ENCODE measurements at places on chromosomes 7 and 10.

DNA sequence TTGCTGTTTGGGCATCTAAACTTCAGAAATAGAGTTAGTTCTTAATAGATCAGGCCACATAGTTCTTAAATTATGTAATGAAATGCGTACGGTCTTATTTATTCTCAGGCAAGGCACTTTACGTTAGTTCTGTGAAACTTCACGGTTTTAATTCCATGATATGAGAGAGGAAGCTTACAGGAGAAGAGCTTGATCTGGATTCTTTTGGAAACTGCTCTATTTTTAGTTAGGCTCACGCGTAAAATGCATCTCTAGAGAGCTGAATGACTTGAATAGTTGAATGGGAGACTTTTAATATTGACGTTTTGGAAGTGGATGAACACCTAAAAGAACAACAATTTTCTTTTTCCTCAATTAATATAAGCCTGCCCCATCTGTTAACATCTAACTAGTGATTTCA is 71.1 kb downstream of the PRKG1 start:
- DNase-seq: no peak

GRCh38 chr10:62610649-62611229 is 193.8 kb upstream of the ADO start:
- no peak for DNase-seq

DNA sequence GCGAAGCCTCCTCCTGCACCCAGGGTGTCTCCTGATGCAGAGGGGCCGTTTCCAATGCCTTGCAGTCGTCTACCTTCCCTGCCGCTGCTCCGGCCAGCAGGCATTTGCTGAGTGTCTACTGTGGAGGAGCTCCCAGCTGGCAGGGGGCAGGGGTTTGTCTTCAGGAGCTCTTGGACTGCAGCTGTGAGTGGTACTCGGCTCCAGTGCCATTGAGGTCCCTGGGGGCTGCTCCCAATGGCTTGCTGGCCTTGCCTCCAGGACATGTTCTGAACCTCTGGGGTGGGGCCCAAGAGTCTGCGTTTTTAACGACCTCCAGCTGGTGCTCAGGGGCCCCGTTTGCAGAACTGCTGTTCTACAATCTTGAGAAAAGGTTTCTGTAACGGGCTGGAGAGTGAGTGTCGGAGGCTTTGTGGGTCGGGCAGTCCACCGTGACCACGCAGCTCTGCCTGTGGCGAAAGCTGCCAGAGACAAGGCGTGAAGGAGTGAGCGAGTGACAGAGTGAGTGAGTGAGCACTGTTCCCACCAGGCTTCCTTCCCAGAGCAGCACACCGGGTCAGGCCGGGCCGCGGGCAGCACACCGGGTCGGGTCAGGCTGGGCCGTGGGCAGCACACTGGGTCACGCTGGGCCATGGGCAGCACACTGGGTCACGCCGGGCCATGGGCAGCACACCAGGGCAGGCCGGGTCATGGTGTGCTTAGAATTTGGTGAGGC is 520.2 kb downstream of the PTPRN2 start:
- no peak for DNase-seq

DNA sequence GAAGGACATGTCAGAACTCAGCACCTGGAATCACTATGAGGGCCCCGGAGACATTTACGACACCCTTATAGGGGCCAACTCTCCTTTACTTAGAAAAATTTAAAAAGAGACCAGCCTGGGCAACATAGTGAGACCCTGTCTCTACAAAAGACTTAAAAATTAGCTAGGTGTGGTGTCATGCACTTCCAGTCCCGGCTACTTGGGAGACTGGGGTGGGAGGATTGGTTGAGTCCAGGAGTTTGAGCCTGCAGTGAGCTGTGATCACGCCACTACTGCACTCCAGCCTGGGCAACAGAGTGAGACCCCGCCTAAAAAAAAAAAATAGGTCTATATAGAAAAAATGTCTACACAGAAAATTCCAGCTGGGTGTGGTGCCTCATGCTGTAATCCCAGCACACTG is 7.5 kb upstream of the CYTH3 start:
- DNase-seq: no peak

DNA sequence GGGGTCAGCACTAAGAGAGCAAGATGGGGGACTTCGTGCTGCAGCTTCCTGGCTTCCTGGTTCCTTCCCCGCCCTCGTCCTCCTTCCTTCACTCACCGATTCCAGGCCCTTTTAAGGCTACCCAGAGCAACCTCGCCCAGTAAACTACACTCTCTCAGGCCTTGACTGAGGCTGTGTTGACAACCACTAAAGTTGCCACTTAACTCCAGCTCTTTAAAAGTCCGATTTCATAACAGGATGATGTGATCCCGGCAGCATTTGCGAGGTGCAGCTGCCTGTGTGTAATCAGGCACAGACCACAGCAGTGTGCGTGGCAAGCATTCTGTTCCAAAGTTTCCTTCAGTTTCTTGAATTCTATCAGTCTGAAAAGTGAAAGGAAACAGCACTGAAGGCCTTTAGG is 110.6 kb downstream of the RAB11FIP2 start:
- peak; percentile 82 for DNase-seq

GRCh38 chr7:121262221-121262620 is 66.6 kb upstream of the WNT16 start:
- no peak for DNase-seq

- DNase-seq: no peak
These were observed 95.0 kb upstream of the TAS2R16 start for GRCh38 chr7:123090456-123090855.

GRCh38 chr7:151060416-151061212 is 1.2 kb downstream of the SLC4A2 start:
- peak; percentile 64 for DNase-seq

DNA sequence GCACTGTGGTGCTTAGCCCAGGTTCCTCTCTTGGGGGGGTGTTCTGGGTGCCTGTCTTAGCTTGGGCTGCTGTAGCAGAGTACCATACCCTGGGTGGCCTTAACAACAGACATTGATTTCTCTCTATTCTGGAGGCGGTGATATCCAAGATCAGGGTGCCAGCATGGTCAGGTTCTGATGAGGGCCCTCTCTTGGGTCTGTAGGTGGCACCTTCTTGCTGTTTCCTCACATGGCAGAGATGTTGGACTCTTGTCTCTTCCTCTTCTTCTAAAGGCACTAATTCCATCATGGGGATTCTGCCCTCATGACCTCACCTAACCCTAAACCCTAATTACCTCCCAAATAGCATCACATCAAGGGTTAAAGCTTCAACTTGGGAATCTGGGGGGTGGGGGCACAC is 19.9 kb upstream of the CRHR2 start:
- DNase-seq: peak; percentile 7

DNA sequence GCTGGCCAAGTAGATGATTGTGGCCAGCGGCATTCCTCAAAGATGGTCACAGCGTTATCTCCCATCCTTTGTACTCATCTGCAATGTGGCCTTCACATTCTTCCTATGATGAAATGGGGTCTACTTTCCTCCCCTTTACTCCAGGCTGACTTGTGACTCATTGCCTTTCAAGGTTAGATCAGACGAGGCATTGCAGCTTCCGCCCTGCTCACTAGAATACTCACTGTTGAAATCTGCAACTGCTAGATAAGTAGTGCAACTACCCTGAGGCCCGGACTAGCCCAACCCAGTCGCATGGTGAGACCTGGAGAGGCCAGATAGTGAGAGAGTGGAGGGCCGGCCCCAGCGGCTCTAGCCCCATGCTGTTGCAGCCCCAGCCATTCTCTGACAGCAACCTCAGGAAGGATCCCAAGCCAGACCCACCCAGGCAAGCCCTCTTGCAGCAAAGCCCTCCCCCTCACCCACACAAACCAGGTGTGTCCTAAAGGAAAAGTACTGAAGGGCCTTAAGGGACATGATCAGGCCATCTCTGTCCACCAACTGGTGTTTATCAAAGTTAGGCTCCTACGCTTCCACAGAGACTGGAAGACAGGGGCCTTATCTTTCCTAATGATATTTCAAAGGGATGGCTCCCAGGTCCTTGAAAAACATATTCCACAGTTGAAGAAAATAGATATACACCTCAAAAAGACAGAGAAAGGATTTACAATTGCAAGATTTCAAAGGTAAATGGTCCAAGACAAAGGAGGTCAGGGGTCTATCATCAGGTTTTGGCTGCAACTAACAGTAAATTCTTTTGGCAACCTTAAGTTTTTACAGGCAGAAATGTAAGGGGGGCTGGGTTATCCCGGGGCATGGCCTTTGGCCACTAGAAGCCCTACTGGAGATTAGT is 107.2 kb upstream of the TRIM24 start:
- no peak for DNase-seq

DNA sequence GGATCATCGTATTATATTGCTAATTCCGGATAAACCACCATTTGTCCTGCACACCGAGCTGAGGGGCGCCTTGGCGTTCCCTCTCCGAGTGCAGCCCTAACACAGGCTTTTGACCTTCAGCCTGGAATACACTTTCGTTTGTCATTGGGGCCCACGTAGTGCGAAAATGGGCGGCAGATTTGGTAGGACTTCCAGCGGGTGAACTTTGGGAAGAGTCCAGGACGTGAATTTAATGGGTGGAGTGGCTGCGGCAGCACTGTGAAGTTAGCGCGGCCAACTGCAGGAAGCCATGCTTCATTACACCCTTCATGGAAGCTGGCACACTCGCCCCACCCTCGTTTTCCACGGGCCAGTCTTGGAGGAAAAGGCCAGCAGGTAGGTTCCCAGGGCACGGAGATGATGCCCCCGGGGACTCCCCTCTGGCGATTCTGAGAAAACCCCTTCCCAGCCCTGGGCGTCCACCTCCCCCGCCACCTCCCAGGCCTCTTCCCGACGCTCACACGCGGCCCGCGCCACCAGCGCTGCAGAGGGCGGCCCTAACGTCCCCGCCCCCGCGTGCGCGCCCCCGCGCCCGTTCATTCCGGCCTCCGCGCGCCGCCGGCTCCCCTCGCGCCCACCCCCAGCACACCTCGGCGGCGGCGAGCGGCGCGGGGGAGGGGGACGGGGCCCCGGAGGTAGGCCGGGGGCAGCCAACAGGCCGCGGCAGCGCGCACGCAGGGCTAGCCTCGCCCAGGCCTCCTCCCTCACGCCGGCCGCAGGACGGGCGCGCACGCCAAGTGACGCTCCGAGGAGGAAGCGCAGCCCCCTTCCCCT is at the start of gene MLLT10:
MLLT10 (plus strand) TSS at position 766 of the 813 bp plus-strand sequence. CDS start 413 bp downstream, outside the sequence.
- DNase-seq: peak; percentile 99

DNA sequence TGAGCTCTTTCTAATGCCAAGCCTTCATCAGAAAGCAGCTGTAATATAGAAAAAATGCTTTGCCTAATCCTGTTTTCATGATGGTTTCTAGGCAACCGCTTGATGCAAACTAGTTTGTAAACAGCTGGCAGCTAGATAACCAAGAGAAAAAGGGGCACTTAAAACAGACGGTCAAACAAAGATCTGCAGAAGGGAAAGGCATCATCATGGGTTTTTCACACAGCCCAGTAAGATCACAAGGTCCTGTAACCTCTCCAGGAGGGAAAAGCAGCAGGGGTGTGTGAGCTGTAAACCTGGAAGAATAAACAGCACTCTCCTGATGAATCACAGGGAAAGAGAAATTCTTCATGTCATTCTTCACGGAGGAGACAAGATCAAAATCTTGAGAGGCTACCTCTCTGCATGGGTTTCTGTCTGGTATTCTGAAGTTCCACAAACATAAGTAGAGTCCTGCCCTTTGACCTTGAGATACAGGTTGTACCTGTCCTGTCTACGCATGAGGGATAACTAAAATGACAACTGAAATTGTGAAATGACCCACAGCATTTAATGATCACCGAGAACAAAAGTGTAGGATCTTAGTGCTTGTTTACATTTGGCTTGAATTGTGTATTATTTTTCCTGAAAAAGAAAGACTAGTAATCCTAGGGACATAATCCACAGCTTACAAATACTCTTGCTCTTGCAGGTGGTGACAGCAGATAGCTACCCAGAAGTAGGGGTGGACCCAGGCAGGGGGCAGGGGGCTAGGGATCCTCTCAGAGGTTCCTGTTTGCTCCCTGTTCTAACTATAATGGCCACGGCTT is 48.0 kb downstream of the CREB3L2 start:
- no peak for DNase-seq

- no peak for DNase-seq
These were observed 117.8 kb upstream of the AKR1E2 start for GRCh38 chr10:4708123-4708759.
